ENCODE measurements at places on chromosomes 5 and 9.

DNA sequence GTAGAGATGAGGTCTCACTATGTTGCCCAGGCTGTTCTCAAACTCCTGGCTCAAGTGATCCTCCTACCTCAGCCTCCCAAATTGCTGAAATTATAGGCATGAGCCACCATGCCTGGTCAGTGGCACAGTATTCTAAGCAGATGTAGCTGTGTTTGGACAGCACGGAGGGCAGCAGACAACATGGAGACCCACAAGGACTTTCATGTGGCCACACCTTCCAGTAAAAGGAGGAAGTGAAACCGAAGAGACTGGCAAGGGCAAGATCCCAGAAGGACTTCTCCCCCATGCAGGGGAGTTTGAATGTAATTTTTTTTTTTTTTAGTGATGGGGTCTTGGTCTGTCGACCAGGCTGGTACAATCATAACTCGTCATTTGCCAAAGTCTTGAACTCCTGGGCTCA lies 172.2 kb downstream of the TRPM3 start:
- DNase-seq, result no peak

GRCh38 chr5:102664616-102665335 lies 90.3 kb upstream of the PAM start:
- DNase-seq, result no peak

- DNase-seq, result no peak
Measured at GRCh38 chr5:134075102-134075501, 39.4 kb upstream of the TCF7 start.

DNA sequence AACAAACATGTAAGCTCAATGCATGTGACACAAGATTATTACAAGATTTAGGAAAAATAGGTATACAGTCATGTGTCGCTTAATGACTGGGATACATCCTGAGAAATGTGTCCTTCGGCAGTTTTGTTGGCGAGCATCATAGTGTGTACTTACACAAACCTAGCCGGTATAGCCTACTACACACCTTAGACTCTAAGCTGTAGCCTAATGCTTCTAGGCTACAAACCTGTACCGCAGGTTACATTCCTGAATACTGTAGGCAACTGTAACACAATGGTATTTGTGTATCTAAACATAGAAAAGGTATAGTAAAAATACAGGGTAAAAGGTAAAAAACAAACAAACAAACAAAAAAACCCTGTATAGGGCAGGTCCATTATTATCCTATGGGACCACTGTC lies 27.7 kb downstream of the MSX2 start:
- no peak for DNase-seq
